ENCODE measurements at places on chromosomes 1 and 21. TPM values are rescaled to one million over a fixed set of nuclear protein-coding genes. Genes with fewer than 3 reads are reported as not detected.

DNA sequence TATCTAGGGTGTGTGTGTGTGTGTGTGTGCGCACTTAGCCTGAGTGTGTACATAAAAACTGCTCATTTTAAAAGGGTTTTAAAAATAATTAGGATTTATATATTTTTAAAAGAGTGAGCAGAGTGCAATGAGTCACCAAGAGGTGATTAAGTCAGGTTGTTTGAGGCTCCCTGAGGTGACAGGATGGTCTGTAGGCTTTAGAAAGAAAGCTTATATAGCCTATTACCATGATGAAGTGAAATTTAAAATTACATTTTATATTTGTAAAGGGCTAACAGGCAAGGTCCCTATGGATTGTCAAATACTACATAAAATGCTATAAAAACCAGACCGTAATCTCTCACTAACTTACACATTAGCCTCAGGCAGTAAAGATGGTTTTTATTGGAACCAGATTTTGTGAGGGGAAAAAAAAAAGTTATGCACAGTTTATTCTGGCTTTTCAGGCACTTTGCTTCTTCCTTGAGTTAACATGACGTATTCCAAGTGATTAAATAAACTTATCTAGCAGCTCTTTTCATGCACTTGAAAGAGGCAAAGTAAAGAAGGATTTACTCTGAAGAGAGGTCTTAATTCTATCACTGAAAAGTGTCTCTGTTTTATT is 711.7 kb upstream of the PTBP2 start:
- no peak for DNase-seq

GRCh38 chr1:245338485-245338877 is 183.7 kb downstream of the KIF26B start:
- no peak for DNase-seq

GRCh38 chr1:198601936-198602889 is 36.6 kb upstream of the PTPRC start:
- no peak for DNase-seq

- no peak for DNase-seq
Observed at GRCh38 chr1:211336775-211337174, 10.1 kb downstream of the TRAF5 start.

DNA sequence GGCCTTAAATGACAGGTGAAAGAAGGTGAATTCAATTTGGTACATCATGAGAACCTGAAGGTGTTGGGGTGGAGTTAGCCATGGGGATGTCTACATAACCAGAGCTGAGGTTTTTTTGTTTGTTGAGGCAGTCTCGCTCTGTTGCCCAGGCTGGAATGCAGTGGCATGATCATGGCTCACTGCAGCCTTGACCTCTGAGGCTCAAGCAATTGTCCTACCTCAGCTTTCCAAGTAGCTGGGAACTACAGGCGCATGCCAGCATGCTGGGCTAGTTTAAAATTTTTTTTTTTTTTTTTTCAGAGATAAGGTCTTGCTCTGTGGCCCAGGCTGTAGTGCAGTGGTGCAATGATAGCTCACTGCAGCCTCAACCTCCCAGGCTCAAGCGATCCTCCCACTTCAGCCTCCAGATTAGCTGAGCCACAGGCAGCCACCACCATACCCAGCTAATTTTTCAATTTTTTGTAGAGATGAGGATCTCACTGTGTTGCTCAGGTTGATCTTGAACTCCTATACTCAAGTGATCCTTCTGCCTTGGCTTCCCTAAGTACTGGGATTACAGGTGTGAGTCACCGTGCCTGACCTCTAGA is 1.9 kb upstream of the MPZ start:
- DNase-seq = no peak

- DNase-seq = no peak
Observed at GRCh38 chr1:179166663-179167417, 62.6 kb downstream of the ABL2 start.

DNA sequence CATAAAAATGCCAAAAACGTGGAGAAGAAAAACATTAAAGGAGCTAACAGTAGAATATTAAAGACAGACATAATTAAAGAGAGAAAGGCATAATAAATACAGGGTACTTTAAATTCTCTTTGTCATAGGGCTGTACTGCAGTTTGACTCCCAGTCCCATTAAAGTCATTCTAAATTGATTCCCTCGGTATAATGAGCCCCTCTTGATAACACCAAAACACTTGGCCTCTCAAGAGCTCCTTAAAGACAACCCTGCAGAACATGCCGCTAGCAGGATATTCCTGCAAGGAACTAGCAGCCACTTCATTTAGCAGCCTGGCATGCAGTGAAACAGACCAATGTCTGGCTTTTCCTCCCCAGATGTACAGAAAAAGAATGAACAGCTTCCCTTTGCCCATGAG is 273.8 kb upstream of the ESRRG start:
- DNase-seq = no peak

DNA sequence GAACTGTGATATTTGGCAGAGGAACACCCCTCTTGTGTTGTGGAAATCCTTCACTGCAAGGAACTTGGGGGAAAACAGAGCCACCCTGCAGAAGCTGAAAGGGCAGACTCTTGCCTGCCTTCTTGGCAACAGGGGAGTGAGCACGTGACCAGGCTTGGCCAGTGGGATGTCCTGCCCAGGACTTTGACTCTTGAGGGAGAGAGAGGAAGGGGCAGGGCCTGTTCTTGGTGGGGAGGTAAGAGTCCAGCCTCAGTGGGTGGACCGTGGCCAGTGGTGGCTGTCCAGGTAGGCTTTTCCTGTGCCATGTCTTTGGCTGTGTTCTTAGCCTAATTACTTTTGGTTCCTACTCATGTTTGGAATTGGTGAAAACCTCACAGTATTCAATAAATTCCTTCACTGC is 8.6 kb upstream of the AK2 start:
- no peak for DNase-seq

GRCh38 chr1:1004420-1004779 is 4.5 kb upstream of the HES4 start:
- no peak for DNase-seq

GRCh38 chr1:62426237-62426636 is 10.6 kb upstream of the USP1 start:
- no peak for DNase-seq

GRCh38 chr1:83682132-83682531 is 316.8 kb downstream of the TTLL7 start:
- DNase-seq = no peak

GRCh38 chr1:35838693-35839245 is 31.0 kb downstream of the AGO4 start:
- no peak for DNase-seq

GRCh38 chr1:92854101-92854785 is 22.4 kb downstream of the RPL5 start:
- DNase-seq = no peak

GRCh38 chr1:92992054-92992453 is 30.8 kb upstream of the DIPK1A start:
- peak; percentile 53 for DNase-seq

DNA sequence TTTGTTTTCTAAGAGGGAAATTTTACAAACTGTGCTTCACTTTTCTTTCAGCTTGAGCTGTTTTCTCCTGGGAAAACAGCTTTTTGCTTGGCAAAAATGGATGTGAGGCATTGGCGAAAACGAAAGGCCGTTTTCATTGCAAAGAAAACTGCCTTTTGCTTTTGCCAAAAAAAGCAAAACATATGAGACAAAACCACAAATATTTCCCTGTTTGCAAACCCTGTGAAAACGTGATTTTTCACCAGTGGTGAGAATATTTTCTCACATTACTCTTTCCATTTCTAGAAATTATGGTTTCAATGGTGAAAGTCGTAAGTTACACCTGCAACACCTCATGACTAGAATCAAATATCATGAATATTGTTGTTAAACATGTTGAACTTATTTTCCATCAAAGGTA is 74.0 kb upstream of the ZBTB18 start:
- DNase-seq = no peak

DNA sequence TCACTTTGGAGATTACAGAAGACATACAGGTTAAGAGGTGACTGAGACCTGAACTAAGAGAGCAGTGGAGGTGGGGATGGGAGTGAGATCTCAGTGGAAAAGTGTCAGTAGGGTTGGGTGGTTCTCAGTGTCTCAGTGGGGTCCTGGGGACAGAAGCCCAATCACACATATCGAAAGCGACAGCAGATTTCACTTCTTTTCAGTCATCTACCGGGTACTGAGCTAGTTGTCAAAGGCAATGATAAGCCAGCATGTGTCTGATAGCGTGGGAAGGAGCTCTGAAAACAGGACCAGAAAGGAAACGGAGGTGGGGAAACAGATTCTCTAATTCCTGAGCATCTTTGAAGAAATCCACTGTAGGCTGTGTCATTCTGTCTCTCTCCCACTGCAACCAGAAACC is 59.5 kb downstream of the RHOU start:
- DNase-seq = no peak

DNA sequence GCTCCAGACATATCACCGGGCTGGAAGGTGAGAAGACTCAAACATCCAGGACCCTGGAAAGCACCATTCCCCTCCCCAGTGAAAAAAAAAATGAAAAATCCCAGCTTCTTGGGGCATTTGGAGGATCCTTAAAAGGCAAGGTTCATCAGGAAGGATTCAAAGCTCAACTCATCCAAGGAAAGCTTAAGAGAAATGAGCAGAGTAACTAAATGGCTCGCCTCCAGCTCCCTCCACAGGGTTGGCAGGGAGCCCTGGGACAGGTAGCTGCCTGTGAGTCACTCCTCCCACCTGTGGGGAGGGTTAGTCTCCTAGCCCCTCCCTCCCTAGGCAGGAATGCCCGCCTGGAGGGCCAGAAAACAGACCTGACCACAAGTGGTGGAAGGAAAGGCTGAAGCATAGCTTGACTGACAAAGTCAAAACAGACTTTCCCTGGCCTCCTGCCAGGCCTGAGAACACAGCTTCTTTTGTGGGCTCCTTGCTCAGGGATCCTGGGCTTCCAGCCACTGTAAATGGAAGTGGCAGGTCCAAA is 712 bp upstream of the LAMB3 start:
- no peak for DNase-seq

- no peak for DNase-seq
Observed at GRCh38 chr1:20403423-20404145, 82.4 kb downstream of the CAMK2N1 start.

GRCh38 chr1:216960716-216961115 is 237.5 kb upstream of the ESRRG start:
- DNase-seq = no peak

GRCh38 chr21:43929217-43929971 is 64.4 kb downstream of the AGPAT3 start:
- no peak for DNase-seq

GRCh38 chr1:156002188-156002911 is 18.4 kb downstream of the SSR2 start:
- DNase-seq = no peak

- DNase-seq = no peak
Observed at GRCh38 chr1:213273546-213273945, 222.5 kb downstream of the RPS6KC1 start.

- no peak for DNase-seq
Observed at GRCh38 chr1:237500566-237500965, 390.2 kb downstream of the ZP4 start.

DNA sequence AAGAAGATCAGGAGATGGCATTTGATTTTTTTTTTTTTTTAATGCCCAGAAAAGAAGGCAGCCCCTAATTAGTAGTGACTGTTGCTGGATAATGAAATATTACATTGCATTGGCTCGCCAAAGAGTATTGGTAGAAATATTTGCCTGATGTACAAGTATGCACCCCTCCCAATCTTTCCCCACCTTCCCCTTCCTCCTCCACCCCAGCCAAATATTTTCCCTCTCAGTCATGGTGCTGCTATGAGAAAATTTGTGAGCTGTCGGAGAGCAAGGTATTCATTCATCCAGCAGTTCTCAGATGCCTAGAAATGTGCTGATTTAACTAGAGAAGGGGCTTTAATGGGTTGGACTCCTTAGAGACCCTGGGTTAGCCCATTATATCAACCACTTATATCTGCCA is 50.5 kb upstream of the IKBKE start:
- DNase-seq = no peak

- DNase-seq = peak; percentile 53
Observed at GRCh38 chr1:246966502-246966901, 34.8 kb upstream of the AHCTF1 start.

- DNase-seq = no peak
Observed at GRCh38 chr1:115237507-115237906, 100.5 kb downstream of the NGF start.

DNA sequence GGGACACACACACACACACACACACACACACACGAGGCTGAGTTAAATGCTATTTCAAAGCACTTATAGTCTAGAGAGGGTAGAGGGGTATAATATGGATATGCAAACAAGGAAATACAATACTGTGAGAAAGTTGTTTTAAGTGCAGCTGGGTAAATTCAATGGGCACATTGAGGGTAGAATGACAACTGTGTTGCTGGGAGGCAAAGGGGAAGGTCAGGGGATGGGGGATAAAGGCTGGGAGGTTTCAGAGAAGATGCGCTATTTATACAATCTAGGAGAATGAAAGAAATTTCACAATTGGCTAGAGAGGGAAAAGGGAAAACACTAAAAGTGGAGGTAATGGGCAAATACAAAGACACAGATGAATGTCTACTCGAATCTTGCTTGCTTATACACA is 19.4 kb downstream of the EXTL2 start:
- DNase-seq = no peak

The AMY1C gene
- not detected for total RNA-seq

The ARHGAP30 gene
- total RNA-seq = 4.6 TPM

The PSRC1 gene
- 5.3 TPM for total RNA-seq

The CLDN14 gene
- total RNA-seq = not detected

The UBL4B gene
- not detected for total RNA-seq

The TMEM240 gene
- total RNA-seq = 8.7 TPM

The DISC1 gene
- 6.6 TPM for total RNA-seq

The CFHR5 gene
- total RNA-seq = not detected

The EVI5 gene
- 32.3 TPM for total RNA-seq

The KCNK1 gene
- 1.2 TPM for total RNA-seq

The HSD3B2 gene
- not detected for total RNA-seq

The LCE3C gene
- not detected for total RNA-seq

The KCNA2 gene
- total RNA-seq = 1.7 TPM

The MCOLN3 gene
- 0.69 TPM for total RNA-seq

The RCC1 gene
- total RNA-seq = 17.1 TPM
